Myocyte (in vitro differentiated cells): ENCODE measurements at places on chromosomes 4 and X. TPM values are rescaled to one million over a fixed set of nuclear protein-coding genes. Genes with fewer than 3 reads are reported as not detected.

DNA sequence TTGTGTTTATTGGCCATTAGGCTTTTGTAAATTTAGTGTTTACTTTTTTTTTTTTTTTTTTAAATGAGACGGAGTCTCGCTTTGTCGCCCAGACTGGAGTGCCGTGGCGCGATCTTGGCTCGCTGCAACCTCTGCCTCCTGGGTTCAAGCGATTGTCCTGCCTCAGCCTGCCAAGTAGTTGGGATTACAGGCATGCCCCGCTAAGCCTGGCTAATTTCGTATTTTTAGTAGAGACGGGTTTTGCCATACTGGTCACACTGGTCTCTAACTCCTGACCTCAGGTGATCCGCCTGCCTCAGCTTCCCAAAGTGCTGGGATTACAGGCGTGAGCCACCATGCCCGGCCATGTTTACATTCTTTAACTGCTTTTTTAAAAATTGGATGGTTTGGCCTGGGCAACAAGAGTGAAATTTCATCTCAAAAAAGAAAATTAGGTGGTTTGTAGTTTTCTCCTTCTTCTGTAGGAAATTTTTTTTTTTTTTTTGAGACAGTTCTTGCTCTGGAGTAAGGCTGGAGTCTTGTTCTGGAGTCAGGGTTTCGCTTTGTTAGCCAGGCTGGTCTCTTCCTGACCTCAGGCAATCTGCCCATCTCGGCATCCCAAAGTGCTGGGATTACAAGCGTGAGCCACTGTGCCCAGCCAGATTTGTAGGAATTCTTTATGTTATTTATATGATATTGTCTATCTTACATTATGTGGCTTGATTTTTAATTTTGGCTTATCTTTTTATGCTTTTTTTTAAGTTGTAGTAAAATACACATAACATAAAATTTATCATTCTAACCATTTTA, 15.1 kb downstream of the UBE2K start:
- DNase-seq: no peak

DNA sequence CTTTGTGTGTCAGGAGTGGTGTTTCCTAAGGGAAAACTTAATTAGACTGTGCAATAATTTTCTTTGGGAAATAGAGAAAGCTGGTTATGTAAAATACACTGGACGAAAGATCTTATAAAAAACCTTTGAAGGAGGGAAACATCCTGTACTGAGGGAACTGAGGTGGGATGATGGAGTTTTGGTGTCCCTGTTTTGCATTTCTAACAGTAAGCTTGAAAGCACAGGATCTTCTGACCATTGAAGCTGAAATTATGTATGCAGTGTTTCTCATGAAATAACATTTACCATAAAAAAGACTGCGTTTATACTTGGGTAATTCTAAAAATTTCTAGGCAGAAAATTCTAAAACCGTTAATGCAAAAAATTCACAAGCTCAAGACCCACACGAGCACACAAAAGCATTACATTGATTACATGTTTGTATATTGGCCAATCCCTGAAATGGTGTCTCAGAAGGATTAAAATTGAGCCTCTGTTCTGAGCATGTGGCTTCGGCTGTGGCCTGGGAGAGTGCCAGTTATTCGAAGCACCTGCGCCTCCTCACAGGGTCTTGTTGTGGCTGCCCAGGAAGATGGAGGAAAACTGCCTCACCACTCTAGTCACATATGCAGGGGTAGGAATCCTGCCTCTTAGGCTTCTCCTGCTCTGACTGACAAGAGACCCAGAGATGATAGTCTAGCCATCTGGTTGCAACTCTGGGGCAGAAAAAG, 49.5 kb downstream of the JADE3 start:
- peak; percentile 47 for DNase-seq

Gene AFP
- total RNA-seq: 1.1 TPM in 1 of 2 replicates, not detected in the other

DNA sequence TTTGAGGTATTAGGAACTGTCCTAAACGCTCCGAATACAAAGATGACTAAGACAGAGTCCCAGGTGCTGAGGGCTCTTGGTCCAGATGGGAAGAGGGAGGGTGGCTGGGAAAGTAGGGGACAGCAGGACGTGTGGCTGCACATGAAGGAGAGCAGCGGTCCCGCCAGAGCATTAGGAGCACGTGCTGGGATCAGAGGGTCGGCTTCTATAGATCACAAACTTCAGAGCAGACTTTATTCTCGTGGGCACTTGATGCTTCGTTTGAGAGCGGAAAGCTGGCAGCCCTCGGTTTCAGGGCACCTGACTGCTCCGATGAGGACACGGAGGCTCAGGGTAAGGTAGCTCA, 26.1 kb downstream of the ZBTB49 start:
- no peak for DNase-seq

Gene SORBS2
- total RNA-seq: 13.9 and 19.6 TPM in 2 replicates

DNA sequence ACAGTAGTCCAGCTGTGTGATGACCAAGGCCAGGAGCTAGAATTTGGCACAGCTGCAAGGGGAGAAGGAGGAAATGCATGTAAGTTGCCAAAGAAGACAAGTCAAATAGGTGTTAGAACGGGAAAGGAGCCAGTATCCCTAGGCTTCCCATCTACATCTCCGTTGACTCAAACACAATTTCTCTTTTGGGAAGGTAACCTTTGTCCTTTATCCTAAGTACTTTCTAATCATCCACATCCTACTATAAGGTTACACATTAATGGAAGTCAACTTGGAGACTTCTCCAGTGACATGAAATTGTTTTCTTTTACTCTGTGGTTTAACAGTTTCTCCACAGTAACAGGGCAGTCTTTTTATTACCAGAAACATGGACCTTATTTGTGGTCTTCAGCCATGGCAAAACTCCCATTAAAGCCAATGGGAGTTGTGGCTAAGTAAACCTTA, 620.0 kb downstream of the ANKRD50 start:
- DNase-seq: peak; percentile 23

- no peak for DNase-seq
Observed at GRCh38 chr4:78772526-78773091, 3.5 kb upstream of the BMP2K start.

Gene FGFRL1
- 20.5 and 22.5 TPM in 2 replicates for total RNA-seq

GRCh38 chr4:19947349-19947748, 304.4 kb upstream of the SLIT2 start:
- DNase-seq: no peak

Gene IRAK1
- total RNA-seq: 83.3 and 90.4 TPM in 2 replicates

Gene DUX4
- total RNA-seq: not detected in 2 replicates

DNA sequence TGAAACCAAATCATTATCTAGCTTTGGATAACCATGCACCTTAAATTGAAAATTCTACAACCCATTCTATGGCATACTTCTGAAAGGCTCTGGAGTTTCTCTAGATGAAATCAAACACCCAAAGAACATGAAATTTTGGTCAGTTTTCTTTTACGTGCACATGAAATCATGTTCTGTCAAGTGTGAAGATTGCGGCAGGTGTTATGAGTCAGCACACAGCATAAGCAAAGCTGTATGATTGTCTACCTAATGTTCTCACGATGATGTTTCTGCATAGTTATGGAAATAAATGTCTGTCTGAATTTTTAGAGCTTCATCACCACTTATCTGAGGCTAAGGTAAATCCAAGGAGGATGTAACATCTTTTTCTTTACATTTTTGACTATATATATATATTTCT, 495.3 kb downstream of the IL1RAPL1 start:
- DNase-seq: no peak

Gene RAP2C
- total RNA-seq: 19.3 and 21.1 TPM in 2 replicates

Gene ZNF157
- 0.08 and 0.47 TPM in 2 replicates for total RNA-seq

Gene STPG2
- not detected in 2 replicates for total RNA-seq

DNA sequence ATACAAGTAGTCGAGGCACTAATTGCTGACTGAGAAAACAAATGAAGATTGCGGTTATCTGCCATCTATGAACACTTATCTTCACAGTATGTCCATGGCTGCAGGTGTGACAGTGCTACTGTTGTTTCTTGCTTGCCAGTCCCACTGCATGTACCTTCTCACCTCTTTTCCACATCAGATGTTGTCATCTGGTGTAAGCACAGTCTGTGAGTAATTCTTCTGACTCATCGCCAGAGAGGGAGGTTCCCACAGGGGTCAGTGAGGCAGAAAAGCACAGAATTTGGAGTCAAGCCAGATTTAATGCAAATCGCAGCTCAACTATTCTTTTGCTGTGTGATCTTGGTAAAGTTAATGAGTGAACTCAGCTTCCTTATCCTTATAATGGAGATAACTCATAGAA, 144.4 kb downstream of the GLRA2 start:
- DNase-seq: peak; percentile 31

DNA sequence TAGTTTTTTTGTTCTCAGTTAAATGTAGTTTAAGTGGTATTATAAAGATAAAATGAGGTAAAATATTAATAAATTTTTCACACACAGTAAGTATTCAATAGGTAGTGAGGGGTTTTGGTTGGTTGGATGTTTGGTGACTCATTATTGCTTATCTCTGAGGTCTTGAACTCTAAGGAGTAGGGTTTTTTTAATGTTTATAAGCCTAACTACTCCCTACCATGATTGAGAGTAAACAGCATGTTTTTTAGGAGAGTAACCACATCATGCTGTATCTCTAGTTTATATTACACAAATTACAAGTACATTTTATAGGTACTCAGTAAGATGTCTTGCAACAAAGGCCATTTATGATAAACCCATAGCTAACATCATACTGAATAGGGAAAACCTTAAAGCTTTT, 181.6 kb downstream of the MAPK10 start:
- no peak for DNase-seq

GRCh38 chr4:40331101-40331745, 3.9 kb upstream of the CHRNA9 start:
- no peak for DNase-seq
